Activated T-helper 17 cell treated with anti-CD3 and anti-CD28 coated beads, Interleukin-2, amount 50 U/mL, for 72 hours (primary cell): ENCODE measurements at places on chromosomes 4 and X. TPM values are rescaled to one million over a fixed set of nuclear protein-coding genes. Genes with fewer than 3 reads are reported as not detected.

- no peak for ATAC-seq
Observed at GRCh38 chr4:28682847-28683246, 1822.2 kb downstream of the STIM2 start.

DNA sequence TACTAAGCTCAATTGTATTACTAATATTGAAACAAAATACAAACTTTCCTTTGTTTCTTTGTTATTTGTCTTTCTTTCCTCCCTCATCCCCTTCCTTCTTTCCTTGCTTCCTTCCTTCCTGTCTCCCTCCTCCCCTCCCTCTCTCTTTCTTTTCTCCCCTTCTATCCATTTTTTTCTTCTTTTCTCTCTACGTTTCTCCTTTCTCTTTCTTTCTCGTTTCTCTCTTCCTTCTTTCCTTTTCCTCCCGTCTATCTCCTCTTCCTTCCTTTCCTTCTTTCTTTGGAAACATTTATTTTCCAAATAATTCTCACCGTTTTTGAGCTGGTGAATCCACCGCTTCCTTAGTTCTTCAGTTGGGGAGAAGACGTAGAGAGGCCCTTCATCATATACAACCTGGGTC, 16.3 kb downstream of the BTK start:
- no peak for ATAC-seq

GRCh38 chr4:168531305-168531704, 34.5 kb downstream of the PALLD start:
- ATAC-seq = no peak

DNA sequence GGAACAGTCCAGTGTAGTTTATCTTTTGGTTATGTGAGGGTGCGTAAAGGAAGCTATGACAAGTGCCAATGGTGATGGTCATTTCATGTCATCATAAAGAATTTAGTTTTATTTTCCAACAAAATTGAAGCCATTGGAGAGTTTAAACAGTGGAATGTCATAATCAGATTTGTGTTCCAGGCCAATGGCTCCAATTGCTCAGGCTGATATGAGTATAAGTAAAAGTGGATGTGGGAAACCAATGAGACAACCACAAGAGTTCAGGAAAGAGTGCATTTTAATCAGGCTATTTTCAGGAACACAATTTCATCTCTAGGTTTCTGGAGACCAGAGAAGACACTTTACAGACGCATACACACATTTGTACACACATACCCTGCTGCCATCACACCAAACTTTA, 20.7 kb downstream of the SPANXC start:
- ATAC-seq = no peak

DNA sequence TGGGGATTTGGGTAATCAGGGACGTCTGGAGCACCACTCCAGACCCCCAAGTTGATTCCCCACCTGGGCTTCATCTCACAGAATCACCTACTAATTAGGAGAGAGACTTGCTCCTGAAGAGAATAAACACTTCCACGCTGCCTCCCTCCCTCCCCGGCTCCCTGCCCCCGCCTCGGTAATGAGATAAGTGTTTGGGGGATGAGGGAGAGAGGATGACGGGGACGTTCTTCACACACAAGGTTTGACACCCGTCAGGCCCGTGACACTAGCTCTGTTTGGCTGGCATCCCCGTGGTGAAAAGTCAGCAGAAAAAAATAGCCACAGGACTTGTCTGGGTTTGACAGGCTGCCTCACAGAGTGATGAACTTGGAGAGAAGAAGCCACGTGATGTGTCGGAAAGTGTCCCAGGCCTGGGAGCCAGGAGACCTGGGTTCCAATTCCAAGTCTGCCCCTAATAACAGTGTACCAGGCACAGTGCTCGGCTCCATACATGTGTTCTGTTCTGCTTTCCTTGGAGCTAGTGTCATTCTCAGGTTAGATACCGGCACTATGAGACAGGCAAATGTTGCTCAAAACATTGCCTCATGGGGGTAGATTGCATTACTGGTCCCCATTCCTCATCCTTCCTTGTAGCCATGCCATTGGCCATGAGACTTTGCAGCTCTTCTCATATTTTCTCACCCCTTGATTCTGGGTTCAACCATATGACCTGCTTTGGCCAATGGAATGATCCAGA, 578.0 kb downstream of the BCOR start:
- ATAC-seq = no peak

PDLIM3 gene
- total RNA-seq = not detected

SH3RF1 gene
- total RNA-seq = 0.26 TPM

GRCh38 chrX:130184857-130185256, 13.1 kb downstream of the RAB33A start:
- ATAC-seq = no peak

DNA sequence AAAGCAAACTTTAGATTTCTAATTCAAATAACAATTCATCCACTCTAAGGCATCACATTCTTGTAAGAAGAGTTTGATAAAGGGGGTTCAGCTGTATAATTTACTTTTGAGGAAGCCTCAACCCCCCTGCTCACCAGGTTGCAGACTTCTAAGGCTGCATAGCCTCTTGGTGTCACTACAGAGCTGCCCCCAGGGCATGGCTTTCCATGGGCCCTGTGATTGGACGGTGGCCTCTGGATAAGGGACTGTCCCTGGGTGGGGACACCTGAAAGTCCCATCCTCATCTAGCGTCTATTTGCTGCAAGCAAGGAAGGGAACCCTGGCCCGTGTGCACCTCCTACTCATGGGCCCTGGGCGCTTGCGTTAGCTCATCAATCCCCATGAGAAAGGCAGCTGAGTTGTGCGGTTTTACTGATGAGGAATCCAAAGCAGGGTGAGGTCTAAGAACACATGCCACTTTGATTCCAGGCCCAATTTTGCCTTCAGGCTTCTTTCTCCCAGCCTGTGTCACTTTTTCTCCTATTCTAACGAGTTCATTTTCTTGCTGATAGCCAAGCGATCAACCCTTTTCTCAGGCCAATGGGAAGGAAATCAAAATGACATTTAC, 51.8 kb downstream of the SCML1 start:
- ATAC-seq = no peak

- no peak for ATAC-seq
Observed at GRCh38 chrX:40290517-40290916, 192.8 kb upstream of the BCOR start.
